ENCODE measurements at places on chromosomes 3 and 15.

DNA sequence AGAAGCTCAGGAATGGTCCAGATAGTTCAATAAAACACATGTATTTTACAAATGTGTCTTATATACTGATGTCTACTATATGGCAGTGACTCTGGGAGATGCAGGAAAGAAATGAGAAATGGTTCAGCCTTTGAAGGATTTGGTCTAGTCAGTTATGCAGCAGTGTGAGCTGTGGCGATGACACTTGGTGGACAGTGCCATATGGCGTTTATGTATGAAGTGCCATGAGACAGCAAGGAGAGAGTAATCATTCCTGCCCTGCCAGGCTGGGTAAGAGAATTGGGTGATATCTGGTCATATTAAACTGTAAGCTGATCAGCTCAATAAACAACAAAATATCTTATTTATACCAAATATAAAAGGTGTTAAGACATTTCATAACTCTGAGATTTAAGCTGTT lies 47.6 kb upstream of the ANP32A start:
- DNase-seq, result no peak

DNA sequence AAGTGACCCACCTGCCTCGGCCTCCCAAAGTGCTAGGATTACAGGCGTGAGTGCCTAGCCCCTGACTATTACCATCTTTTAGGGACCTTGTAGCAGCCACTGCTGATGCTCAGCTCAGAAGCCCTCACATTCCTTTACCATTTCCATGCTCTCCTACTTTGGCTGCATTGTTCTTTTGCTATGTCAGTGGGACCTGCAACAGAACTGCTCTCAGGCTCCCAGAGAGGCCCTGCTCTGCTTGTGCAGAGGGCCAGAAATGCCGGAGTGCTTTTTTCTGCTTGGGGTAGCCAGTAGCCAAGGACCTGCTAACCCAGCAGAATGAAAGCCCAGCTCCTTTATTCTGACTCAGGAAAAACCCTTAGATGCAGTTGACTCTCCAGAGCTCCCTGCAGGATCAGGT lies 18.3 kb upstream of the PROK2 start:
- no peak for DNase-seq

DNA sequence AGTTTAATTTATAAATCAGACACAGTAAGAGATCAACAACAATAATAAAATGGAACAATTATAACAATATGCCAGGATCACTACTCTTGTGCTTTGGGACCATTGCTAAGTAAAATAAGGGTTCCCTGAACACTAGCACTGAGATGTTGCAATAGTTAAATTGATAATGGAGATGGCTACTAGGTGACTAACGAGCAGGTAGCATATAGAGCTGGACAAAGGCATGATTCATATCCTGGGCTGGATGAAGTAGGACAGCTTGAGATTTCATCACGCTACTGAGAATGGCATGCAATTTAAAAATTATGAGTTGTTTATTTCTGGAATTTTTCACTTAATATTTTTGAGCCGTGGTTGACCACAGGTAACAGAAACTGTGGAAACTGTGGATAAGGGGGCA lies 20.7 kb upstream of the MYZAP start:
- no peak for DNase-seq

DNA sequence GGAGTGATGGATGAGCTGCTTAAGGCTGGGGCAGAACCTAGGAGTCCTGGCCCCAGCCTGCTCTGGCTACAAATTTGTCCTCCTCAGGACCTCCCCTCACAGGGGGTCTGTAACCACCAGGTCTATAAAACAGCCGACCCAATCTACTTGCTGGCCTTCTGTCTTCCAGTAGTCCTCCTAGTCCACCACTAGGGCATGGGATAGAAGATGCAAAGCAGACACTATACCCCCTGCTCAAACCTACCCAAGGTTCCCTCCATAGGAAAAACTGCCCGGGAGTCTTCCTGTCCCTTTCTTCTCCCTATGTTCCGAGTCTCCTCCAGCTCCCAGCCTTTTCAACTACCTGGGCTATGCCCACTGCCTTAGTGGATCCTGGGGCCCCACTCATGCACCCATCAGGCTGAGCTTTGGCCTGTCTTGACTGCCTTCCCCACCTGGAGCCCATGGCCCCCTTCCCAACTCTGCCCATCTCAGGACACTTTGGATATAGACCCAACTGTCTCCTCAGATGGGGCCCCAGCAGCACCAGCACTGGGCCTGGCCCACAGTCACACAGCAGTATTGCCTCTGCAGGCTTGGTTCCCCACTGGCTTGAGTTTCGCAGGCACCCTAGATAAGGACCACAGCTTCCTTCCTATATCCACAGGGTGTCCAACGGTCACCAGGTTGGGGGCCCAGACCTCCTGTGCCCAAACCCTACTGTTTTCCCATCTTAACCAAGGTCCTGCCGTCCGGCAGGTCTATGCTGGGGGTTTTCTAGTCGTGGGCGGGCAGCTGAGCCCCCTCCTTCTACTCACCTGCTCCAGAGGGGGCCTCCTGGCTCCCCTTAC lies 1.1 kb downstream of the HYAL3 start:
- DNase-seq, result no peak

GRCh38 chr3:49121132-49121736 lies 611 bp upstream of the USP19 start:
- DNase-seq, result peak; percentile 2

DNA sequence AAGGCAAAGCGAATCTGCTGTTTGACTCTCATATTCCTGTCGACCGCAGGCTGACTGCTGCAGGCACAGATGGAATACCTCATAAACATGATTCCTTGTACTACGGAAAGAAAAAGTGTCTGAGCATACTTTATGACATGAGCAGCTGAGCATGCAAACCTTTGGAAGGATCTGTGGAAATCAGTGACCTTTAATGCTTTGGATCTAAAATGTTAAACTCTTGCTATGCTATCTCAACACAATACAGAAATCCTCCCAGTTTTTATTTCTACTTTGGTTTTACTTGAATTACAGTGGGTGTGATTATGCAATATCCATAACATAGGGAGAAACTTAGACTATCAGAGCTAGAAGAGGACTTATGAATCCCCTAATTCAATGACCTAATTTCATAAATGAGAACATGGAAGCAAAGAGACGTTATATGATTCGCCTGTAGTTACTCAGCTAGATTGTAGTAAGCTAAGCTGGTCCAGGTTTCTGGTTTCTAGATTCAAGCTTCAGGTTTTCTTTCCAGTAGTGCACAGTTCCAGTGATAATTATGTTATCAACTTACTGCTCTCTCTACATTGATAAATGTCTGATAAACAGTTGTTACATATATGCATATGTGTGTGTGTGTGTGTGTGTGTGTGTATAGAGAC lies 127.6 kb upstream of the GBE1 start:
- DNase-seq, result no peak

GRCh38 chr15:39127925-39128617 lies 452.8 kb upstream of the THBS1 start:
- DNase-seq, result no peak

DNA sequence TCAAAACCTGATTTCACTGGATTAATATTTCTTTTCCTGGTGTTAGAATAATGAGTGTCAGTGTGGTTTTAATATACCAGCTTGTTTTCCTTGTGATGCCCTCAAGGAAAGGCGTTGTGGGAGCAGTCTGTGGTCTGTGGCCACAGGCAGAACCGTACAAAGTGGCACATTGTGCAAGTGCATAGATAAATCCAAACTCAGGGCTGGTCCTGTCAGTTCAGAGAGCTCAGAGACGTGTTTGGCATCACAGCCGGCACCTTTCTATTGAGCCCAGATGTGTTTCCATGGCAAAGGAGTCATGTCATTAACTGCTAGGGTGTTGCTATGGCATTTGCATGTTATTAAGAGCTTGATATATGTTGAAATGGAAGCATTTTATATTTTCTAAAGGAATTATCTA lies 289.9 kb upstream of the RASGRP1 start:
- no peak for DNase-seq

DNA sequence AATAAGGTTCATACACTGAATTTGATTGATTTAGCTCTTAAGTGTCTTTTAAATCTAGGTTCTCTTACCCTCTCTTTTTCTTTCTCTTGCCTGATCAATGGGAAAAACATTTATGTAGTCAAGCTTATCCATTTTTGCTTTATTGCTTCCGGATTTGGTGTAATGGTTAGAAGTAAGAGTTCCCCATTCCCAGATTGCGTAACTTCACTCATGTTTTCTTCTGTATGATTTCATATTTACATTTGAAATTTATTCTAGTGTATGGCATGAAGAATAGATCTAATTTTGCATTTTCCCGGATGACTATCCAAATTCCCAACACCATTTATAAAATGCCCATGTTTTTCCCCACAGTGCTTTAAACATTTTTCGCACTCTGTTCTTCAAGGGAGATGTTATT lies 27.9 kb upstream of the SV2B start:
- DNase-seq, result no peak
